A549 treated with CORT108297 at 1 μM for 4 hours (cell line): ENCODE measurements at places on chromosomes 7 and 10. TPM values are rescaled to one million over a fixed set of nuclear protein-coding genes. Genes with fewer than 3 reads are reported as not detected.

FGL2 gene
- total RNA-seq: not detected in 5 replicates

ITPRID1 gene
- total RNA-seq: not detected in 5 replicates

FOXP2 gene
- not detected in 5 replicates for total RNA-seq

GARIN1A gene
- 0.33 to 0.70 TPM (median 0.45 TPM) in 5 replicates for total RNA-seq

AKR1C2 gene
- total RNA-seq: 3,197 to 4,175 TPM (median 3,355 TPM) in 5 replicates

METTL2B gene
- total RNA-seq: 22.0 to 26.5 TPM (median 25.2 TPM) in 5 replicates
